ENCODE measurements at places on chromosomes 12 and 14.
A peak's percentile ranks its signal among the peaks of the same experiment; 100 is the strongest.

GRCh38 chr12:122473543-122474323 is 27.0 kb downstream of the ZCCHC8 start:
- peak; percentile 49 for DNase-seq

GRCh38 chr12:45122768-45123380 is 72.0 kb upstream of the DBX2 start:
- DNase-seq = peak; percentile 21

DNA sequence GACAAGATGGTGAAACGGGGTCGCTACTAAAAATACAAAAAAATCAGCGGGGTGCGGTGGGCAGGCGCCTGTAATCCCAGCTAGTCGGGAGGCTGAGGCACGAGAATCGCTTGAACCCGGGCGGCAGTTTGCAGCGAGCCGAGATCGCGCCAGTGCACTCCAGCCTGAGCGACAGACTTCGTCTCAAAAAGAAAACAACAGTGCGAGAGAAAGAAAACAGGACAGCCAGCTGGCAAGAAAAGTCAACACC is 633 bp upstream of the RNU4-2 start:
- DNase-seq = no peak

DNA sequence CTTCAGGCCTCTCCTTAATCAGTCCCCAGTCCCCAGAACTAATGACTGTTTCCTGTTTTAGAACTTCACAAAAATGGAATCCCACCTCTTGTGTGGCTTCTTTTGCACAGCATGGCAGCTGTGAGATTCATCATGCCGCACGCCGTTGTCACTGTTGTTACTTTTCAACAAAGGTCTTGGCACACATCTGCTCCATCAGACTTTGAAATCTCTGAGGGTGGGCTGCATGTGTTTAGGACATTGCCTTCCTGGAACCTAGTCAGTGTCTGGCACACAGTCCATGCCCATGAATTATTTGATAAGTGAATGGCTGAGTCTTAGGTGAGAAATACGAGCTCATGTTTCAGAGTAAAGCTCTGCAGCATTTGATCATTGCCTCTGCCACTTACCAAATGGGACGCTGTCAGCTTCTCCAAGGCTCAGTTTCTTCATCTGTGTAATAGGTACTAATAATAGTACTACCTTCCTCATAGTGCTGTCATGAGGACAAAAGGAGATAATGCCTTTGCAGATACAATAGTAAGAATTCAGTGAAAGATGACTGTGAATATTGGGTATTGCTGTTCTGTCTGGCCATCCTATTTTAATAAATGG is 90.4 kb downstream of the SRRM4 start:
- no peak for DNase-seq

GRCh38 chr12:13198241-13198640 is 1.7 kb downstream of the EMP1 start:
- no peak for DNase-seq

DNA sequence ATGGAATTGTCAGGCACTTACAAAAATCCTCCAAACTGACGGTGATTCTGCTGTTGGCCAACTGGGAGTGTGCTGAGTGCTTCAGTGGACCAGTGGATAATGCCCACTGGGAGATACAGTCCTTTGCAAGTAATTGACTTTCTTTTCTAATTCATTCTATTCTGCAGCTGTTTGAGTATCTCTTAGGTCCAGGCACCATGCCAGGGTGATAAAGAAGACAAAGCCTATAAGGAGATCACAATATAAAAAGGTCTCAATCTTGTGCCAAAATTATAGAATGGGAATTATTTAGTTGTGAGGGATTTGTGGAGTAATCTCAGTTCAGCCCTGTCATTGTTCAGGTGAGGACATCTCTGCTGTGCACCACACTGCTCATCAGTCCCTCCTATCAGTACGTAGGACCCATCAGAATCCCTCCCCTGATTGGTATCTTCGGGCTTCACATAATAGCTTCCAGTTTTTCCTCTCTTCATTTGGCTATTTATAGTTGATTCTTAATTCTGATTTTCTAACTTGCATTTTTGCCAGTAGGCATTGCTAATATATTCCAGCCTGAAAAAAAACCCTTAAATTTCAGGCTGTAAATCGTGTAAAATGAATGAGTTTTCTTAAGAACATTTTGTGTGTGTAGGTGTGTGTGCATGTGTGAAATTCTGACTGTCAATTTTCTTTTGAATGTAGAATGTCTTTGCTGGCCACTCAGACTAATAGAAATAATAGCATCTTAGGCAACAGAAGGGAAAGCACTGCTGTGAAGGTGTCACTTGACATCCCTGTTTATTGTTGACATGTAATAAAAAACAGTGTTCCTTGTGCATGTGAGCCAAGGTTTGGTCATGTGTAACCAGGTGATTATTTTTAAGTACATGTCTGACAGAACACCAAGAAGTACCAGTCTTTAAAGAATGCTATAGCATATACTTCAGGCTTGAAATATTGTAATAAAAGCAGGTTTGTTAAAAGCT is 457.6 kb upstream of the RGS6 start:
- DNase-seq = no peak

- DNase-seq = no peak
Observed at GRCh38 chr14:99394602-99395156, 86.0 kb downstream of the SETD3 start.

GRCh38 chr14:61618448-61618847 is 76.9 kb upstream of the HIF1A start:
- DNase-seq = no peak

DNA sequence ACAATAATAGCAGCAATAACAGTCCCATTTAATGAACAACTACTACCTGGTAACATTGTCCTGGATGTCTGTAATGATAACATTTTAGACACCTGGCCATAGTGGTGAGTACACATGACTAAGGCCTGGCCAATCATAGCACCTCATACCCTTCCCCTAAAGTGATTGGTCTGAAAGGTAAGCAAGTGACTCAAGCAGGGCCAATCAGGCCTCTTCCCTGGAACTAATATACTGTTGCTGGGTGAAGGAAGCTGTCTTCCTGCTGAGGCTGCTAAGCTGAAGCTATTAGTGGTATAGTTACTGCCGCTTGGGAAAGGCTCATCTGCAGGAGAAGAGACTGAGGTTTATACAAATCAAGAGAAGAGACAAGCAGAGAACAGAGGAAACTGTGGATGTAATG is 18.7 kb upstream of the NOS1 start:
- DNase-seq = no peak

DNA sequence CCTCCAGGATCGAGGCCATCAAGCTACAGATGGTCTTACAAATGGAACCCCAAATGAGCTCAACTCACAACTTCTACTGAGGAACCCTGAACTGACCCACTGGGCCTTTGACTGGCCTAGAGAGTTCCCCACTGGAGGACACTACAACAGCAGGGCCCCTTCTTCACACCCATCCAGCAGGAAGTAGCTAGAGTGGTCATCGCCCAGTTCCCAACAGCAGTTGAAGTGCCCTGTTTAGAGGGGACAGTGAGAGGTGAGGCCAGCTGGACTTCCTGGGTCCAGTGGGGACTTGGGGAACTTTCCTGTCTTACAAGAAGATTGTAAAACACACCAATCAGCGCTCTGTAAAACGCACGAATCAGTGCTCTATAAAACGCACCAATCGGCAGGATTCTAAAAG is 247.9 kb upstream of the BTG1 start:
- no peak for DNase-seq

GRCh38 chr14:104200106-104200505 is 61.7 kb downstream of the KIF26A start:
- no peak for DNase-seq

DNA sequence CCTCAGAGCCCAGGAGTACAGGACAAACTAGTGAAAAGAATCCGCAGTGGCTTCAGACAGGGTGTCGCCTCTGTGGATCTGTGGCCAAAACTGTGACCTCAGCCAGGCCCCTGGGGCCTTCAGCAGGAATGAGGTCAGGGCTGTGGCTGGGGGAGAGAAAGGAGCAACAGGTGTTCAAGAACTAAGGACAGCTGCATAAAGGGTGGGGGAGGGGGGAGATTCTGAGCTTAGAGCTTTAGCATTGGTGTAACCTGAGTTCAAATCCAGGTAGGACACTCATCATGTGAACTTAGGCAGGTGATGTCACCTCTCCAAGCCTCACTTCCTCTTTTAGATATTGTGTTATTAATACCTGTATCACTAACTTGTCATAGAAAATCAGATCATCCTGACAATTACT is 40.9 kb upstream of the CORO1C start:
- no peak for DNase-seq

DNA sequence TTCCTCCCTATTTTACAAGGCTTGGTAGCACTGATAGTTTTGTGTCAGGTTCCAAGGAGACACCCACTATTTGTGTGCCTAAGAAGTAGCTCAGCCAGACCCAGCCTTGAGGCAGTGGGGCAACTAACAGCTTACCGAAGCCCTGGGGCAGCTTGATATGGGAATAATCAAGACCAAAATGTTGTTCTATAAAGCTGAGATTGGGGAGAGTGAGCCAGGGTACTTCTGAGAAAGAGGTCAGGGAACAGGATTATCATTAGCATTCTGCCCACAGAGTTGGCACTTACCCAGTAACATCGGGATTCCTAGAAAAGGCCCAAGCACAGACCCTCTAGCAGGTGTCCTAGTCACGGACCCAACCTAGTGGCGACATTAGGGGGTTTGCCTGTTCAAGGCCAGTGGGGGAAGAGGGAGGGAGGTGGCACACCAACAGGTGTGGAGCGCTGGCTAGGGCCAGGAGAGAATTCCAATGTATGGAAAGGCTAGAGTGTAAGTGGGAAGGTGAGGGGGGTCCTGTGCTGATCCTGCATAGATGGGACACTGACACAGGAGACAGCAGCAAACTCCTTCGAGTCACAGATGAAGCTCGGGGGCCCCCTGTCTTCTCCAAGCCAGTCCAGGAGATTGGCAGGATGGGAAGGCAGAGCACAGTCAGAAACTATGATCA is 4.9 kb downstream of the PPP1R3E start:
- no peak for DNase-seq

DNA sequence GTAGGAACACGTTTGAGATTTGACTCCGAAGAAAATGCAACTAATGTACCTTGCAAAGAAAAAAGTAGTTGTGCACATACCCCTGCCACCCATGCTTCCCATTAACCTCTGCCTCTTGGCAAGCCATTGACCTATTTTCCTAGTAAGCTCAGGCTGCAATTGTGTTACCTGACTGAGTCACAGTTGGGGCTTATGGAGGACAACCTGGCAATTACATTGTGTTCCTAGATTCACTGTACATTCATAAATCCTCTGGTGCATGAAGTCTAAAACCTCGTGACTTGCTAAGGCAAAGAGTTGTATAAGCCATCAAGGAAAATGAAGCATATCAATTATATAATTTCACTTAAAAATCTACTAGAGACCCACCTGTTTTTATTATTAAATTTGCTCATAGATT is 62.0 kb upstream of the DUSP6 start:
- DNase-seq = no peak

- DNase-seq = no peak
Observed at GRCh38 chr14:68937471-68938270, 41.4 kb downstream of the ACTN1 start.

DNA sequence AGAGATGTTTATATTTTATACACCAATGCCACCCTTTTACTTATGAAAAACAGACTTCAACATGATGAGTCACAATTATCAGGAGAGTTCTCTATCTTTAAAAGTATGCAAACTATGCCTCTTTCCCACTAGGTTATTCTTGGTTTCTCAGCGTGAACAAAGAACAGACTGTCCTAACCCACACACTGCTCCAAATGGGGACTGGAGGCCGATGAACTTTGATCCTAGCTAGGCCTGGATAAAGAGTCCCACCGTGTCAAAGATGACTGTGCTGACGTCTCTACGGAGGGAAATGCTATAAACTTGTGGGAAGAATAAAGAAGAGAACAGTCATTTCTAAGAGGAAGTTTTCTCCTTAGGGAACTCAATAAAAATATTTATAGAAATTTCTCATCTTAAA is 160.1 kb downstream of the EPS8 start:
- peak; percentile 98 for DNase-seq

GRCh38 chr12:52646613-52647012 is 5.4 kb downstream of the KRT2 start:
- no peak for DNase-seq

DNA sequence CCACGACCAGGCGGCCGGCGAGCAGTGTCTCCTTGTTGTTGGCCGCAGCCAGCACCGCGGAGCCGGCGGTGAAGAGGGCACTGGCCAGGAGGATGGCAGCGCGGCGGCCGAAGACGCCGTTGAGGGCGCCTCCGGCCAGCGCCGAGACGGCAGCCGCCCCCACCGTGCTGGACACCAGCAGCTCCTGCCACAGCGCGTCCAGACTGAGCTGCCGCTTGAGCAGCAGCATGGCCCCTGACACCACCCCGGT is 691 bp downstream of the SLC2A13 start:
- DNase-seq = no peak

- no peak for DNase-seq
Observed at GRCh38 chr12:13602172-13602571, 379.2 kb downstream of the GRIN2B start.

- no peak for DNase-seq
Observed at GRCh38 chr14:65387171-65387570, 25.4 kb upstream of the FUT8 start.

DNA sequence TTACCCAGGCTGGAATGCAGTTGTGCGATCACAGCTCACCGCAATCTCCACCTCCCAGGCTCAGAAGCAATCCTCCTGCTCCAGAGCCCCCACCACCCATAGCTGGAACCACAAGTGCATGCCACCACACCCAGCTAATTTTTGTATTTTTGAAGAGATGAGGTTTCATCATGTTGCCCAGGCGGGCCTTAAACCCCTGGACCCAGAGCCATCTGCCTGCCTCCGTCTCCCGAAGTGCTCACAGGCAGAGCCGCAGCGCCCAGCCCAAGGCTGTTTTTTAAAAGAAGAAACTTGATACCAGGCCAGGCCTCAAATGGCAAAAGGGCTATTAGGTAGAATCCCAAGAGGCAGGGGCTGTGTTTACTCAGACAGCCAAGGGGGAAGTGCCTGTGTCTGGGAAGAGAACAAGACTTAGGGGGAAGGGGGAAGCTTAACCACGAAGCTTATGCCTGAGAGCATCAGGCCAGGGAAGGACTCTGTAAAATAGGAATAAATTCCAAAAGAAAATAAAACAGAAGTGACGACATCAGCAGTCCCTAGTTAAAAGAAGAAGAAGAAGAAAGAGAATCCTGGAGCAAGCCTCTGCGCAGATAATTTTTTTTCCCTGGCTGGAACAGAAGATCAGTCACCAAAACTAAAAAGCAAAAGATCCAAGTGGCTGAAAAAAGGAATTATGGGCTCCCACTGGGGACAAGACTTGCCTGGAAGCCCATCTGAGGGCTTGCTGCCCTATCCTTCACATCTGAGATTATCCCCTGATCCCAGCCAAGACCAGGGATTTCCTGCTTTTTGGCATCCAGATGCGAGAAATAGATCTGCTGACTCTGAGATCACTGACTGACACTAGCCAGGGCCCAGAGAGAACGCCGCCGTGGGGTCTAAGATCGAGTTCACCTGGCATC is 170.5 kb downstream of the NDUFA12 start:
- peak; percentile 1 for DNase-seq

DNA sequence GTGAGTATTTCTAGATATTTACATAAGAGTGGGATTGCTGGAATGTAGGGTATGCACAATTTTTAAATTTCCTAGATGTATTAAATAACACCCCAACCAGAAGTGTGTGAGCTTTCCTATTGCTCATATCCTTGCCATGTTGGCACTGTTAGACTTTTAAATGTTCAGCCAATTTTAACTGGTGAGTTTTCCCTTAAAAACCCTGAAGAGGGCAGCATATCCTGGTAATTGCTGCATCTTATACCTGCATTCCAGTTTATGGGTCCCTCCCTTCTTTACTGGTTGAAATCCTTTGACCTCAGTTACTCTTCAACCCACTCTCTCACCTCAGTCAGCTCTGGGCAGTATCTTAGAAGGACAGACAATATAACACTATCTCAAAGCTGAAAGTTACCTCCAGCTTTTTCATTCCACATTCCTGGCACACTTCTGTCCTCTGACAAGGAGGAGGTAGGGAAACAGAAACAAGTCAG is 270.6 kb downstream of the PAWR start:
- DNase-seq = peak; percentile 95

GRCh38 chr12:110993434-110993833 is 73.1 kb upstream of the MYL2 start:
- no peak for DNase-seq

Data from IMR-90 (cell line).